ENCODE measurements at places on chromosomes 4 and X. TPM values are rescaled to one million over a fixed set of nuclear protein-coding genes. Genes with fewer than 3 reads are reported as not detected.

- H3K4me3 ChIP-seq = no peak overlapping the region
- no peaks in the 10 kb centered on the region for H3K27me3 ChIP-seq
- DNase-seq = no peak
- no peaks in the 10 kb centered on the region for H3K4me1 ChIP-seq
Observed at GRCh38 chr4:15294202-15294601, 133.6 kb upstream of the C1QTNF7 start.

The MID1 gene
- total RNA-seq = 1.2 TPM

The NLGN4X gene
- not detected for total RNA-seq

The TSPAN7 gene
- 1.8 TPM for total RNA-seq

DNA sequence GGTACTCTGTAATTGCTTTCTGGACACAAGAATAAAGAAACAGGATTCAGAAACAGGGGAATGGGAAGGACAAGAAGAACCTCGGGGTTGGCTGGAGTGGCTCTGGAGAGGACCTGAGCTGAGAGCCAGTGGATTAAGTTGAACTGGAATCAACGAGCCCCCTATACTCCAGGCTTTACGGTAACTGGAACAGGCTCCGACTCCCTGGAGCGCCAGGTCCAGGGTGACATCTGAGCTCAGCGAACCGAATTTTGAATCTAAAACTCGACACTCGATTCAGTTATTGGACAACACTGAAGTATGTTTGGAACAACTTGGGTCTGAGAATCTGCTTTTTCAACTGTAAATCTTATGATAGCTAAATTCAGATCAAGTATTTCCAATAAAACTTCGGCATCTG, 23.9 kb downstream of the HMX1 start:
- H3K4me1 ChIP-seq = no peaks in the 10 kb centered on the region
- no peak for DNase-seq
- H3K27me3 ChIP-seq = peaks cover 11% of the 10 kb centered on the region

The FTSJ1 gene
- 66.8 TPM for total RNA-seq

DNA sequence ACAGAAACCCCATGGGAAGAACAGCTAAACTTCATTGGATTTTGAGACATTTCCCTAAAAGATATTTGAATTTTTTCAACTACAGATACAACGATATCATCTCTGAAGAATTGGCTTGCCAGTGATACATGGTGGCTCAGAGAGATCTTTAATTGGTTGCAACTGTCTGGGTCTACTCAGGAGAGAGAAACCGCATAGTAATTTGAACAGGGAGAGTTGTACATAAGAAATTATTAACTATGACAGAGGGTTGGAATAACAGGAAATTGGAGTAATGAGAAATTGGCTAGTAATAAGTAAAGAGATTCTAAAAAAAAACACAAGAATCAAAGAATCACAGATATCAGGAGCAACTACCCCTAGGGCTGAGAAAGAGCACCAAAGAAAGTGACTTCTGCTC, 118.4 kb downstream of the KLHL13 start:
- no peaks in the 10 kb centered on the region for H3K27me3 ChIP-seq
- no peak overlapping the region for H3K27ac ChIP-seq
- no peak overlapping the region for H3K4me3 ChIP-seq
- no peaks in the 10 kb centered on the region for H3K4me1 ChIP-seq

The PPP2R2C gene
- not detected for total RNA-seq

- no peak overlapping the region for H3K4me3 ChIP-seq
- H3K4me1 ChIP-seq = no peaks in the 10 kb centered on the region
- no peaks in the 10 kb centered on the region for H3K27me3 ChIP-seq
- H3K36me3 ChIP-seq = peaks cover 41% of the 10 kb centered on the region
Observed at GRCh38 chr4:3213106-3213425, 35.9 kb upstream of the MSANTD1 start.

The GAGE12C gene
- not detected for total RNA-seq

The PAGE4 gene
- not detected for total RNA-seq

DNA sequence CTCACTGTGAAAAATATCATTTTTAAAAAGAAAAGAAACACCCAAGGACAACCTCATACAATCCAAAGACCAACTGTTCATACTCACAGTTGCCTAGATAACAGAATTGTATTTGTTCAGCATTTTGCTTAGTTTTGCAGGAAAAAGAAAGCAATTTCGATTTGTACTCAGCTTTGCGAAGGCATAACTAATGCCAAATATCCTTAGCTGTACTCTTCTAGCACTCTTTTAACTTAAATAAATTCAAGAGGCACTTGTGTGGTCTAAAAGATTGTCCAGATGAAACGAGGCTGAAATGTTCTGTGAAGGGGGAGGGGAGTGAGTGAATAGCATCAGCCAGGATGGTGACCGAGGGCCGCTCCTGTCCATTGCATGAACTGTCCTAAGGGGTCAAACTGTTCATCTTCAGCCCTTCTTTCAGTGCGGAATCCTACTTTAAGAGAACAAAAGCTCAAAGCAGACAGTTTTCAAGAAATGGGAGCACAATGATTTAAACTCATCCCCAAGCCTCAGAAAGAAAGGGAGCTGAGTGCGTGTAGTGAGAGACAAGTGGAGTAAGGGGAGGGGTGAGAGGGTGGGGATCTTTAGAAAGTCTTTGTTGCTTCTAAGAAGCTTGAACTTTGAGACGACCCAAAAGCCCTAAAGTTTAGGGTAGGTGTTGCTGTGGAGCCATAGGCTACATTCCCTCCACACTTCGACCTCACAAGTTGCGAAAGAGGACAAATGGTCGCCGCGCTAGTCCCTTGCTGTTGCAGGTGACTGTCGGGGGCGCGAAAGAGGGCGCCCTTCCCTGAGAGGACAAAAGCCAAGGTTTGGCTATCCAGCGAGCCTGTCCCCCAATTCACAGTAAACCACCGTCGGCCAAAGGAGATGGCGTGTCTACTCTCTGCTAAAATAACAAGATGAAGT, 4.0 kb upstream of the NEUROG2 start:
- H3K27me3 ChIP-seq = peaks cover 77% of the 10 kb centered on the region
- DNase-seq = peak; percentile 13
- peaks cover 48% of the 10 kb centered on the region for H3K4me1 ChIP-seq

DNA sequence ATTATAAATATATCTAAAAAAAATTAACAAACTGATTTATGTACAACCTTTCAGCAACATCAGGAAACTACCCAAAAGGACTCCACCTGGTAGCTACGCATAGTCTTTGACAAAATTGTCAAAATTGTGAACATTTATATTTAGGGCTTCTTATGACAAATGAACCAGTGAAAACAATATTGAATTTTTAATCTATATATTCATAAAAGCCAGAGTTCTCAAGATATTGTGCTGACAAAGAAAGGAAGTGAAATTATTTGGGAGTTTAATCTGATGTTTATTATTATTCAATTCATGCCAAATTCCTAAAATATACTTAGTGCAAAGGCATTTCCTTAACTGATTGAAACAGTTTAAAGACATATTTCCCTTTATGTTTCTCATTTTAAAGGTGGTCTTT, 5.3 kb upstream of the SULT1B1 start:
- DNase-seq = no peak
- H3K4me1 ChIP-seq = peaks cover 33% of the 10 kb centered on the region
- H3K27ac ChIP-seq = no peak overlapping the region

GRCh38 chr4:17166954-17167353, 268.5 kb upstream of the LDB2 start:
- H3K36me3 ChIP-seq = no peaks in the 10 kb centered on the region
- no peak overlapping the region for H3K27ac ChIP-seq
- H3K4me1 ChIP-seq = peaks cover 3% of the 10 kb centered on the region
- no peak overlapping the region for H3K4me3 ChIP-seq

GRCh38 chr4:102759831-102760644, 730 bp downstream of the MANBA start:
- peaks cover under 1% of the 10 kb centered on the region for H3K36me3 ChIP-seq
- no peaks in the 10 kb centered on the region for H3K27me3 ChIP-seq
- DNase-seq = peak; percentile 63
- peaks cover 27% of the 10 kb centered on the region for H3K4me1 ChIP-seq
- H3K27ac ChIP-seq = peak overlapping the region; percentile 36
- H3K4me3 ChIP-seq = peak overlapping the region; percentile 88

The JCHAIN gene
- total RNA-seq = not detected

- H3K4me3 ChIP-seq = no peak overlapping the region
- DNase-seq = no peak
- no peaks in the 10 kb centered on the region for H3K4me1 ChIP-seq
Observed at GRCh38 chrX:20067709-20068561, 48.8 kb downstream of the MAP7D2 start.

GRCh38 chr4:27986476-27986875, 1125.8 kb downstream of the STIM2 start:
- H3K4me1 ChIP-seq = no peaks in the 10 kb centered on the region
- no peak overlapping the region for H3K4me3 ChIP-seq
- H3K36me3 ChIP-seq = no peaks in the 10 kb centered on the region
- no peak overlapping the region for H3K27ac ChIP-seq

The MBNL3 gene
- total RNA-seq = 15.8 TPM

The WAS gene
- 77.8 TPM for total RNA-seq

- DNase-seq = no peak
- no peaks in the 10 kb centered on the region for H3K4me1 ChIP-seq
- H3K27ac ChIP-seq = no peak overlapping the region
- no peaks in the 10 kb centered on the region for H3K36me3 ChIP-seq
- H3K27me3 ChIP-seq = peaks cover 5% of the 10 kb centered on the region
- no peak overlapping the region for H3K4me3 ChIP-seq
Observed at GRCh38 chr4:165539801-165540200, 161.0 kb downstream of the CPE start.

The COL25A1 gene
- not detected for total RNA-seq

DNA sequence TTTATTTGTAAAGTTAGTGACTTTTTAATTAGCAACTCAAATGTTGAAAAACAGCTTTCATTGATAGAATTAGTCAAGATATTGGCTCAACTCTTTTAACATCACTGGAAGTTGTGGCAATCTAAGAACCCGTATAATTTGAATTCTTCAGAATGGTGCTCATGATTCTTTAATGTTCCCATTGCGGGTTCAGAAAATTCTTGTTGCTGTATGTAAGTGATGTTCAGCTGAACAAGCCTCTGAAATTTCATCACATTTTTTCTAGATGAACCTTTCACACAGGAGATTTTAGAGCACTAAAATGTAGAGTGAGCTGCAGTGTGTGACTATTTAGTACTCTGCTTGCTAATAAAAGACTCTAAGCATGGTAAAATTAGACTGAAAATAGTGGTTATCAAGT, 1317.7 kb downstream of the FSTL5 start:
- no peaks in the 10 kb centered on the region for H3K27me3 ChIP-seq
- no peaks in the 10 kb centered on the region for H3K36me3 ChIP-seq
- H3K4me3 ChIP-seq = no peak overlapping the region
- no peak overlapping the region for H3K27ac ChIP-seq
- H3K4me1 ChIP-seq = no peaks in the 10 kb centered on the region

The MAP3K15 gene
- 1.3 TPM for total RNA-seq

DNA sequence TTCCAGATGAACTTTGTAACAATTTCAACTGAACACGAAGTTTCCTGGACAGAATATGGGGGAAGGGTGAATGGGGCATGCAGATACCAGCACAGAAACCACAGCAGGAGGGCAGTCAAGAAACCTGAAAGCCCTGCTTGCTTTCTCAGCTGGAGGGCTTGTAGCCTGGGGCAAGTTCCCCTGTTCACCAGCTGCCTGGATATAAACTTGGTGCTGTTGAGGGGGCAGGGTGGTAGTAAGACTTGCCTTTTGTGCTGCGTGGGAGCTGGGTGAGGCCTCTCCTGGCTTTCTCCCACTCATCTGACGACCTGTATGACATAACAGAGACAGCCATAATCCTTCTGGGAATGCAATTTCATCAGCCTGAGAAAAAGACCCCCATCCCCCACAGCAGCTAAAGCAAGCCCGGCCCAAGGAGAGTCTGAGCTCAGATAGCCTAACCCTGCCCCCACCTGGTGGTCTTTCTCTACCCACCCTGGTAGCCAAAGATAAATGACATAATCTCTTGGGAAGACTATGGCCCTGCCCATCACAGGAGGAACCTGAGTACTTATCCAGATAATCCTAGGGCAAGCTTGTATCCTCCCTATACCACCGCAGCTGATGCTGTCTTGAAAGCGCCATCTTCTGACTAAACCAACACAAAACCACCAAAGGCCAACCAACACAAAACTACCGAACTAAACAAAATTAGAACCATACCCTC, 234.3 kb downstream of the LAS1L start:
- no peaks in the 10 kb centered on the region for H3K4me1 ChIP-seq
- no peaks in the 10 kb centered on the region for H3K27me3 ChIP-seq
- H3K36me3 ChIP-seq = peaks cover 5% of the 10 kb centered on the region
- no peak overlapping the region for H3K4me3 ChIP-seq
- DNase-seq = no peak

The TLR1 gene
- total RNA-seq = 4.2 TPM

DNA sequence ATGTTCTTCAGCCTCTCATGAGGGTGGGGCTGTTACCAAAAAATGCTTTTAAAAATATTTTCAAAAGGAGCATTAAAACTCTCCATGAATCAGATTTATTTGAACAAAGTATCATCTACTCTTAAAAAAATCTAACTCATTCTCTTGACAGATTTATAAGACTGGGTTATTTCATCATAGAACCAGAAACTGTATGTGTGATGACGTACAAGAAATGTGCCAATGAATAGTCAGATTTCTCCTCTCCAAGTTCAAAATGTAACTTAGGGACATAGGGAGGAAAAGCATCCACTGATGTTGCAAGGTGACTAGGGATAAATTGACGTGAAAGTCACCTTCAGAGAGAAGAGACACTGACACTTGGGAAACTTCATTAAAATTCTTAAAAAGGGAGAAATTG, 89.1 kb upstream of the CLNK start:
- H3K27ac ChIP-seq = no peak overlapping the region
- no peak overlapping the region for H3K4me3 ChIP-seq
- no peaks in the 10 kb centered on the region for H3K4me1 ChIP-seq

DNA sequence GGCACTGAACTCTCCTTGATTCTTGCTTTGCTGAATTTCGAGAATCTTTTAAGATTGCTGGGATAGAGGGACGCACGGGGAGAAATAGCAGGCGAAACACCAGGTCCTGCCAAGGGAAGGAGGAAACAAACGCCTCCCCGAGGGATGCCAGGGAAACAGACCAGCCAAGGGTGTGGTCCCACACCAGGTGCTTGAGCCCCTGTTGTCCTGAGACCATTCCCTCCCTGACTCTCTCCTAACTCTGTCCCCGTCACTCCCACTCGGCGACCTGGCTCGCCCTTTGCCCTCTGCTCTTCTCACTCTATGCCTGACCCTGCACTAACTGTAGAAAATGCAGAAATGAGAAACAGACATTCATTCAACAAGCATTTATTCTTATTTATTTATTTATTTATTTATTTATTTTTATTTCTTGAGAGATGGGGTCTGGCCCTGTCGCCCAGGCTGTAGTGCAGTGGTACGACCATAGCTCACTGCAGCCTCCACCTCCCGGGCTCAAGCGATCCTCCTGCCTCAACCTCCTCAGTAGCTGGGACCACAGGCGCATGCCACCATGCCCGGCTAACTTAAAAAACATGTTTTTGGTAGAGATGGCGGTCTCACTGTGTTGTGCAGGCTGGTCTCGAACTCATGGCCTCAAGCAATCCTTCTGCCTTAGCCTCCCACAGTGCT, 16.2 kb downstream of the CTAG1B start:
- no peaks in the 10 kb centered on the region for H3K27me3 ChIP-seq
- no peak for DNase-seq
- H3K4me3 ChIP-seq = no peak overlapping the region
- H3K4me1 ChIP-seq = peaks cover 2% of the 10 kb centered on the region

All from activated naive CD4-positive, alpha-beta T cell treated with anti-CD3 and anti-CD28 coated beads for 36 hours (primary cell).